ENCODE measurements at places on chromosomes 5 and 9. TPM values are rescaled to one million over a fixed set of nuclear protein-coding genes. Genes with fewer than 3 reads are reported as not detected.

Gene NMUR2
- not detected for total RNA-seq

Gene CDC20B
- not detected for total RNA-seq

Gene CCL27
- not detected for total RNA-seq

Gene SELENOP
- total RNA-seq: 58.1 TPM

Gene PDE8B
- total RNA-seq: not detected
